Foreskin fibroblast (primary cell): ENCODE measurements at places on chromosomes 11 and 22.

DNA sequence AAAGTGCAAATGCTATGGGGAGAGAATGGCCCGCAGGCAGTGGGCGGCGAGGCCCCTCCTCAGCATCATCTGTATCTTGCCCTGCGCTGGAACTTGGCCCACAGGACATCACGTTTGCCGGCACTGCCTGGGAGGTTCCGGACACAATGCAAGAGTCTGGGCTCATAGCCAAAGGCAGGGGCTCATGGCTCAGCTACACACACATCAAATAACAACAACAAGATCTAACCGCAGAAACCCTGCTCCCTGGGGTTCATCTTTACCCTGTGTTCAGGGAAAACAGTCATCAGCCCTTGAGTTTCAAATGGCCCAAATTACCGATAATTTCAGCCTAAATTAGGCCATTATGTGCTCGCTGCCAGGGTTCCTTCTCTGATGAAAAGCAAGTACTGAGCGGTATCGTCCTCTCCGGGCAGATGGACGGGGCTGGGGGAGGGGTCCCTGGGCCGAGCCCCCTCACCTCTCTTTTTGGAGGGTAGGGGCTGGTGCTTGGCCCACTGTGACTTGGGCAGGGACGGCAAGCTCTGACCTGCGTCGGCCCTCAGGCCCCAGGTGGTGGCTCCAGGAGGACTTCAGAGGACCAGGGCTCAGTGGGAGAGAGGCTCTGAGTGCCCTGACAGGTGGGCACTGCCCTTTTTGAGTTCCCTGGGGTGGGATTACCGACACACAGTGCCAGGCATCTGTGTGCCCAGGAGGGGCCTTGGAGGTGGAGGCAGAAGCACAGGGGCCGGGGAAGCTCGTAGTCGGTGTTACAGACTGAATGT, 25.0 kb upstream of the GAL start:
- DNase-seq, result peak; percentile 97

DNA sequence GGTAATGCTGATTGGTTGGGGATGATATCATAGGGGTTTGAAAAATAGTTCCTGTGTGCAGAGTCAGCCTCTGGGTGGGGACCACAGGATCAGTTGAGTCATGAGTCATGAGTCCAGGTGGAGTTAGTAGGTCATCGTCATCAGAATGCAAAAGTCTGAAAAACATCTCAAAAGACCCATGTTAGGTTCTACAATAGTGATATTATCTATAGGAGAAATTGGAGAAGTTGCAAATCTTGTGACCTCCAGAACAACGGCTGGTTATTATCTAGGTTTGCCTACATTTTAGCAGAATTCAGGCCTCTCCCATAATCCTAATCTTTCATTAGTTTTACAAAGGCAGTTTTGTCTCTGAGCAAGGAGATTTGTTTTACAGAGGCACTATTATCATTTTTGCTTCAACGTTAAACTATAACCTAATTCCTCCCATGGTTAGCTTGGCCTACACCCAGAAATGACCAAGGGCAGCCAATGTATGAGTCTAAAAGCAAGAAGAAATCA, 38.9 kb downstream of the MS4A2 start:
- DNase-seq, result no peak

DNA sequence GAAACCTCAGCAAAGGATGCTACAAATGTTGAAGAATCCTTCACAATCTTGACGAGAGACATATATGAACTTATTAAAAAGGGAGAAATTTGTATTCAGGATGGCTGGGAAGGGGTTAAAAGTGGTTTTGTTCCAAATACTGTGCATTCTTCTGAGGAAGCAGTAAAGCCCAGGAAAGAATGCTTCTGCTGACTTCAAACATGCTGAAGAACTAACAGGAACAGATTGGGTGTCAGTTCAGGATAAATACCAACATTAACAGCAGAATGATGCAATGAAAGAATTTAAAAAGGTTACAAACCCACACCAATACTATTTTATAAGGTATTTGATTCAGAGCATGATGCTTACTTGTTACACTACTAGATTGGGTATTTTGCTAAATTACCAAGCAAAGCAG, 33.9 kb downstream of the RAB39A start:
- no peak for DNase-seq

GRCh38 chr11:3091846-3092602, 34.8 kb upstream of the CARS1 start:
- no peak for DNase-seq

- DNase-seq, result peak; percentile 74
Measured at GRCh38 chr11:7251836-7252682, at the start of gene SYT9. TSS of gene SYT9 (plus strand) at chr11:7251904. CDS start at chr11:7252187, 283 bp downstream.

- peak; percentile 52 for DNase-seq
Measured at GRCh38 chr11:33869481-33870422, 22.1 kb downstream of the LMO2 start.

DNA sequence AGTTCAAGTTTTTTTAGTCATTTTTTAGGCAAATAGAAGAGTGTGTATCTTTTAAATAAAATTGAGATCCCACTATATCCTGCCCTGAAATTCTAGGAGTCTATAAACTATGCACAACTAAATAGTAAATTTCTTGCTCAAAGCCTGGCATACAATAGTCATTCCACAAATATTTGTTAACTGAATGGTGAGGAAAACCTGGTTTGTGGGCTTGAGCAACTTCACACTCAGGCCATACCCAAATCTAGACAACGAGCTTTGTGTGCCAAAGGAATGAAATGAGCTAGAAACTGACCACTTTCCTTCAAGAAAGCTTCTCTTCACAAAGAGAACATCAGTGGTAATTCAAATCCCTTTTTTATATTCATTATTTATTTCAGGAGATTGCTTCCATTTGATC, 39.6 kb upstream of the AMOTL1 start:
- DNase-seq, result peak; percentile 42

DNA sequence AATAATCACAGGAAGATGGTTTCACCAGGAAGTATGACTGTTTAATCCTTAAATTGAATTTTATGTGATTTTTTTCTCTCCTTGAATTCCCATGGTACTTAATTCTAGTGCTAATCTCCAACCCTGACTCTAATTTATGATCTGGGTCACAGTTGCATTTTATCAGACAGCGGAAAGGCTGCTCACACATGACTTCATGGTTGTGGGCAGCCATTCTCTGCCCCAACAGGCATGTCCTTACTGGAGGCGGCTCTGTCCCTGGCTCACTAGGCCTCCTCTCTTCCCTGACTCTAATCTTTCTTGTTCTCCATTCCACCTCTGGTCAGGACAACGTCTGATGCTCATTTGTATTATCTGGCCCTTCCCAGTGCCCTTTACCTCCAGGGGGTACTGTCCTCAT, 184.4 kb downstream of the CHST1 start:
- DNase-seq, result no peak

- peak; percentile 24 for DNase-seq
Measured at GRCh38 chr11:75406338-75406777, 7.0 kb downstream of the RPS3 start.
